ENCODE measurements at places on chromosomes 6 and 20.

GRCh38 chr6:54860739-54861138, 14.2 kb downstream of the FAM83B start:
- no peak for DNase-seq

DNA sequence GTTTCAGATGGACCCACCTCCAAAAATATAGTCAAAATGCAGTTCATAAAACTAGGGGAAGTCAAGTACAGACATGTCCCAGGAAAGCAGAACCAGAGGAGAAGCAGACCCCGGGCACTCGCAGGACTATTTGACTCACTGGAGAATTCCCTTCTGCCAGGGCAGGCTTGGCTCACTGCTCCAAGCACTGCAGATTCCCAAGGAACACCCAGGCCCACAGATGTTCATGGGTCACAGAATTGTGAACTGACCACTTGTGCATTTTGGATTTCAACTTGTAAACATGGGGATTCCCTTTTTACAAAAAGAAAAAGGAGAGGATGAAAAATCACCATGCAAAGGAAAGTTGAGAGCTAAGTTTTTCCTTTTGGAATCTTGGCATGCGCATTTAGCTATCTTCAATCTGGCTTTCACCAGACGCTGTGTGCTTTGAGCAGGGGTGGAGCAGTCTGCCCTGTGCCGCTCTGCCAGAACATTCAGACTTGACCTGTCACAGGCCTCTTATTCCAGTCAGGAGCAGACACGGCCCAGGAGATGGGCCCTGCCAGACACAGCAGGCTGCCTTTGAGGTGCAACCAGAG, 237.5 kb upstream of the TAB2 start:
- no peak for DNase-seq

DNA sequence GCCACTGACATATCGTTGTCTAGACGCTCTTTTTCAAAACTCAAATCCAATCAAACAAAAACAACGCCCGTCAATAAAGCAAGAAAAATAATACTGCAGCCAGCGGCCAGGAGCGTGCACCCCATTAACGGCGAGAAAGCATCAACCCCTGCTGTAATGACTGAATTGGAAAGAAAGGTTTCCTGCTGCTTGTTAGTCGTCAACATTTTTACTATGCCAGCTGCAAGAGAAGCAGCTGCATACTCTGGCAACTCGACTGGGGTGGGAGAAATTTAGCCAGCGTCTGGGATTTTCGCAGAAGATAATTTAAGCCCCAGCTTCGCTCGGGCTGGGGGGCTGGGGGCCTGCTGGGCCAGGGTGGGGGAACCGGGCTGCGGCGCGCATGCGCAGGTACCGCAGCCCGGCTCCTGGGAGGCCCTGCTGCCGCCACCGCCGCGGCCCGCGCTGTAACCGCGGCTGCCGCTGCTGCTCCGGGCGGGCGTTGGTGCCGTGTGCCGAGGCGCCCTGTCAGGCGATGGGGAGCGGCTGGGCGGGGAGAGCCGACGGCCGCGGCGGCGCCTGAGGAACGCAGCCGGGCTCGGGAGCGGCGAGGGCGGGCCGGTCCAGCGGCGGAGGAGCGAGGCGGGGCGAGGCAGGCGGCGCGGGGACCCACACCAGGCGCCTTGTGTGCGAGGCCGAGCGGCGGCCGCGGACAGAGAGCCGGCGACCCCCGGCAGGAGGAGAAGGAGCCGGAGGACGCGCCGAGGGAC, 732 bp upstream of the STXBP5 start:
- peak; percentile 95 for DNase-seq

- DNase-seq: no peak
Measured at GRCh38 chr6:111646034-111646433, 40.4 kb upstream of the TRAF3IP2 start.

DNA sequence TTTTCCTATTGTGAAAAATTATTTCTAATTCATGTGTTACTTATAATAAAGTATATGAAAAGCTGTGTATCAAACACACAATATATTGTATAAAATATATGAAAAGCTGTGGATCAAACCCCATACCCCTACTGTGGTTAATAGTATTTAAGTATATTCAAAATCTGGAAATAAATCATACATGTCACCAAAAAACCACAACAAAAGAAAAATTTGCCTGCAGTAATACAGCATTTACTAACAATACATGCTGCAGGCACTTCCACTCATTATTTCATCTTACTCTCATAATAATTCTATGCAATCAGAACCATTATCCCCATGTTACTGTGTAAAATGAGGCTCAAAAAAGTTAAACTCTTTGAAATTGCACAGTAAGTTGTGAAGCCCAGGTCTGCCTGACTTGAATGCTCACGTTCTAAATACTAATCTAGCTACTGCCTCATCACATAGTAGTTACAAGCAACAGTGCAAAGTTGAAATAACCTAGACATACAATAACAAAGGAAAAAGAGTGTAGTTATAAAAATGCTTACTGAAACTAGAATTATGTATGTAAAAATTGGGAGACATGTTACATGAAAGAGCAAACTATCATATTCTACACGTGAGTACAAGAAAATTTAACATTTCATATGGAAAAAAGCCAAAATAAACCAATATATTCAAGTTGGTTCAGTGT, 61.7 kb downstream of the FAM217A start:
- peak; percentile 61 for DNase-seq

DNA sequence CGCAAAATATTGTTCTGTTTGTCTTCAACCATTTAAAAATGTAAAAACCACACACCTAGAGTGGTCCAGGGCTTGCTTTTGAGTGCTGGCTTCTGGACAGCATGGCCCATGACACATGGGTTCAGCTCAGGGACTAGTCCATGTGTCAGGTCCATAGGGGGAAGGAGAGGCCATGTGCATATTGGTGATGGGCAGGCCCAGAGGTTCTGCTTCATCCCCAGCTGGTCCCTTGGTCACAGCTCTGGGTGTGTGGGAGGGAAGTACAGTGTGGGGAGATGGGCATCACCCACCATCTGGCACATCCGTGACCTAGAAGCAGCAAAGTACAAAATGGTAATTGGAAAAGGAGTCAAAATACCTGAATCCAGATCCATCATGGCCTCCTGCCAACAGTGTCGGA, 50.7 kb downstream of the STK35 start:
- no peak for DNase-seq

DNA sequence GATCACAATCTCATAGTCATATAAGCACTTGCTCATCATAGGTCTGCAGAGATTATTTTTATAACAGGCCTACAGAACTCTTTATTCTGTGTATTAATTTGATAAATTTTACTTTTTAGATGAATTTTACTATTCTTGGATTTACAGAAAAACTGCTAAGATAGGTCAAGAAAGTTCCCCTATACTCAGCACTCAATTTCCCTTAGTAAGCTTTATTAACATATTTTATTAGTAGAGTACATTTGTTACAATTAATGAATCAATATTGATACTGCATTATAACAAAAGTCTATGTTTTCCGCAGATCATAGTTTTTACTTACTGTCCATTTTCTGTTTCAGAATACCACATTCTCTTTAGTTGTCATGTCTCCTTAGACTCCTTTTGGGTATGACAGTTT, 148.9 kb downstream of the GRM1 start:
- no peak for DNase-seq

GRCh38 chr20:40996326-40996725, 32.3 kb upstream of the TOP1 start:
- no peak for DNase-seq

GRCh38 chr20:45963059-45964005, 8.7 kb downstream of the ZNF335 start:
- peak; percentile 79 for DNase-seq

GRCh38 chr6:167091026-167091804, 31.7 kb upstream of the CCR6 start:
- DNase-seq: no peak

Measured in erythroblast (primary cell).